Activated naive CD4-positive, alpha-beta T cell (primary cell): ENCODE measurements at places on chromosomes 2 and 18.

GRCh38 chr2:218219934-218220333, 2.9 kb downstream of the ARPC2 start:
- no peak for DNase-seq

DNA sequence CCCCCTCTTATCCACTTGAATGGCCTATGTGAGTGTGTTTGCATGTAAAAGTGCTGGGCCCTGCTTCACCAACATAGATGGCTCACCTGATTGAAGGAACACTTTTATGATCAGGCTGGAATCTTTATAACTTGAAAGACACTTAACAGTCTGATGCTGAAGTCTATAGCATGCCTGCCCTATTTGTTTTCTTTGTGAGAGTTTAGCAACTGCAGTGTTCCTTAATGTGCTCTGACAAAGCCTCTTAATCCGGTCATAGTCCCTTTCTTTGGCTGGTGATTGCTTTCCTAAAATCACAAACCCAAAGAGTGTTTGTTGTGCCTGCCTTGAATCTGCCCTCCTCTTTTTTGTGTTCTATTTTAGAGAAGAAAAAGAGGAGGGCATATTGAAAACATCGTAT, 1382.8 kb upstream of the CELF4 start:
- DNase-seq = no peak

DNA sequence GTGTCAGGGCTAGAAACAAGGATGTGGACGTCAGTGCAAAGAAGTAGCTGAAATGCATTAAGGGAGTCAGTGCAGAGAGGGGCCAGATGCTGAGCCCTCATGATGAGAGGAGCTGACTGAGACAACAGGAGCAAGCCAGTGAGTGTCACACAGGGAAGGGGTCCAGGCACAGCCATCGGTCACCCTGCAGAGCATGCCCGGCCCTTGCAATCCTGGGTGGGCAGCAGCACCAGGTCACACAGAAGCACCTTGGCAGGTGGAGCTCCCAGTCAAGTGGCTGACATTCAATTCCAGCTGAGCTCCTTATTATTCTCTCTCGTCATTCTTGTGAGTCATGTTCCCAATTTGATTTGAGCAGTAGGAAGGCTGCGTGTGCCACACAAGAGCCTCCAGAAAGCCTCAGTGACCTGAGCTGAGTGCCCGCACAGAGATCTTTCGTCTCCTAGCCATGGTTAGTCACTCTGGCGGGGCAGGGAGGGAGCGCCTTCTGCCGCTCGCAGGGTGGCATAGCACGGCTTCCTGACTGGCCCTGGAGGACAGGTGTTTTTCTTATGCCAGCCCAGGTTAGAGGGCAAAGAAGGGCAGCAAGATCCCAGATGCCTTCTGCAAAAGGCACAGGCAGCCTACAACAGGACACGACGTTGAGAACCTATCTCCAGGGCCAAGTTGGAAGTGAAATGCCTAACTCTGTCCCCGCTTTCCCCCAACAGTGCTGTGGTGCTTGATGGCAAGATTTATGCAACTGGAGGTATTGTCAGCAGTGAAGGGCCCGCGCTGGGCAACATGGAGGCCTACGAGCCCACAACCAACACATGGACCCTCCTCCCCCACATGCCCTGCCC, 220.9 kb downstream of the ATAD2B start:
- DNase-seq = no peak

DNA sequence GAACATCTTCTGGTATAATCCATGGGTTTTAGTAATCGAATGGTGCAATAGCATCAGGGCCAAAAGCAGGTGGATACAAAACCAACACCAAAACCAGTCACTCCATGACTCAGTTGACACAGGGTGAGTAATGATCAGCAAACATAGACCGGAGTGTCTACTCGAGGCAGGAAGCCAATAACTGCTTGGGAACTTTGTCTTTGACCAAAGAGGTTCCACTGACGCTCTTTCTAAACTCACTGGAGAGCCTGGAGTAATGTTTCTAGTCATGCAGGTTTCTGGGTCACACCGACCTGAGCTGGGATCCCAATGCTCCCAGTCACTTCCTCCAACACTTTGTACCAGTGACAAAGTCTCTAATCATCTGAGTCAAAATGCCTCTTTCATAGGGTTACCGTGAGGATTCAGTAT, 30.9 kb downstream of the MREG start:
- DNase-seq = no peak

DNA sequence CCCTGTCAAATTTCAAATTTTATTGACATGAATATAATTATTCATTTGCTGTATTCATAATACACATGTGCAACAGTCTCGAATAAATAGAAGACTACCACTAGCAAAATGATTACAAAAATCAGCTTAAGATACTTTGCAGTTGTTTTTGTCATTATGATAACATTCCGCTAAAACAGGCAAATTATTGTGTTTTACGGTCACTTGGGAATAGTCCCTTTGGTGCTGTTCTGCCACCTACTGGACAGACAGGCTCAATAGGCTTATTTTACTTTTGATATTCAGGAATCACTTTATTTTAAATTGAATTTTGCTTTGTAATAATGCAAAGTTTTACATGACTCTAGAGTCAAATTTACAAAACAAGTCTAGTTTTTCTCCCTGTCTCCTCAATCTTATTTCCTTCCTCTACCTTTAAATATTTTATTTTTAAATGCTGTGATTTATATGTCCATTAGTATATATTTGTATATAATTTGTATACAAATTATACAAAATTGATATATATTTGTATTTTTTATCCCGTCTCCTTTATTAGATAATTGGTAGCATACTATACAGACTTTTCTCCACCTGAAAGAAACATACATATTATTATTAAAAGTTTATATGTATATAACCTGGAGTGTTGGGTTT, 456.3 kb downstream of the DLGAP1 start:
- no peak for DNase-seq

DNA sequence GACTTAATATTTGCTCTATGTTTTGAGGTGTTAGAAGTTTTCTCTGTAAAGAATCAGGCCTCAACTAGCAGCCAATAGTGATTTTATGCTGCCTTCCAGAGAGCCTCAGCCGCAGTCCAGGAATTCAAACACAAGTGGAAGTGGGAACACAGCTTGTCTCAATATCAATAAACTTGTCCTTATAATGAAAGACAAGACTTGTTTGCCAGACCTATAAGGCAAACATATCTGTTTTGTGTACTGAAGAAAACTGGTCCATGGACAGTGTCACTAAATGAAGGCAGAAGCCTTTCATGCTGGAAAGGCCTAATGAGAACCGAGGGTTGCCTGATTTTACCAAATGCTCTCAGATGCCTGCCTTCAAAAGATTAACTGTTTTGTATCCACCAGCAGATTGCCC, 182.2 kb downstream of the EPHA4 start:
- DNase-seq = no peak

- DNase-seq = peak; percentile 27
These were observed 29.8 kb upstream of the TAF1B start for GRCh38 chr2:9813312-9814128.

- no peak for DNase-seq
These were observed 137.8 kb downstream of the LNPK start for GRCh38 chr2:175864137-175864850.

DNA sequence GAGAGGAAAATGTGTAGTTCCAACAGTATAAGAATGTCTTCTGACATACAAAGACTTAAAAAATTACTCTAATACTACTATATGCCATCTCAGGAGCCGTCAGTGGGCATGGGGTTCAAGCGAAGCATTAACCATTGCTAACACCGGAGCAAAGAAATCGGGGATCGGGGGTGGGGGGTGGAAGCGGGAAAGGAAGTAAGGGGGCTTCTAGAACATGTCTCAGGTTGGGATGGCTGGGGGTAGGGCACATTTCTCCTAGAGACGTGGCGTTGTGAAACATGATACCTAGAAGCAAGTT, 702 bp downstream of the LMAN1 start:
- no peak for DNase-seq

GRCh38 chr2:172256886-172257285, 154.2 kb upstream of the DLX2 start:
- DNase-seq = no peak

GRCh38 chr2:53435610-53436009, 332.0 kb upstream of the CHAC2 start:
- no peak for DNase-seq

DNA sequence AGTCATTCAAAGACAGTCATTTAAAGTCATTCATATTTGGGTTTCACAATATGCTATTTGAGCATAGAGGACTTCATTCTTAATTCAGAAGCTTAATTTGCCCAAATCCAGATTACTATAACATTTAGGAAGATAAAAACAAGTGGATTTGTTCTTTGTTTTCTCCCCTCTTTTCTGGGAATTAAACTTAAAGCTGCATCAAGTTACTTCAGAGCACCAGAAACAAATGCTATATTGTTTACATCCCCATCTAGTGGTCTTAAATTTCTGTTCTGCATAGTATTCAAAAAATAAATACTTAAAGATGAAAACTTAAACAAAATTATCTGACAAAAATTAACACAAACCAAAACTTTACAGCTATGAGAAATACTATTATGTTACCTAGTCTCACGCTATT, 34.7 kb upstream of the MARCHF7 start:
- no peak for DNase-seq

GRCh38 chr2:206198677-206199076, 39.0 kb downstream of the EEF1B2 start:
- no peak for DNase-seq

DNA sequence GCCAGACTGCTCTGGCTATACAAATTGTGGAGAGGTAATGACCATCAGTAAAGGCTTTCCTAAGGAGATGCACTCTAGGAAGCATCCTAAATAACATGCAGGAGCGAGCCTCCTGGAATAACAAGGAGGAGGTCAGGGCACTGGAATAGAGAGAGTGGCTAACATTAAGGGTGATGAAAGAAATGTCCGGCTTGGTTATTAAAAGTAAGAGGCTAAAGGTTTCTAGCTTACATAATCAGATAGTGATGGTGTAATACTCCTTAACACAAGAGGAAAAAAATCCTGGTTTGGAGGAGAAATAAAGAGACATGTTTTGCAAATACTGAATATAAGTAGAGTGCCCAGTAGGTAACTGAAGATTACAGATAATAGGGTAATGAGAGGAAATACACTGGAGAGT, 365.7 kb downstream of the ZEB2 start:
- DNase-seq = no peak

DNA sequence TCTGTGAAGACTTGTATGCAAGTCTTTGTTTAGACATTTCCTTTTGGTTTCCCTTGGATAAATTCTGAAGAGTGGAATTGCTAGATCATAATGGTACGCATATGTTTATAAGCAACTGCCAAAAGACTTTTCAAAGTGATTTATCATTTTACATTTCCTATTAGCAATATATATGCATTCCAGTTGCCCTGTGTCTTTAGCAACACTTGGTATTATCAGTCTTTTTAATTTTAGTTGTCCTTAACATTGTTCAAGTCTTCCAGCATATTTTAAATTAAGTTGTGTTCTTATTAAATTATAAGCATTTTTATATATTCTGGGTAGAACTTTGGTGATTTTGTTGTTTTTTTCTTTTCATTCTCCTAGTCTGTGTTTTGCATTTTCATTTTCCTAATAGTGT, 81.8 kb downstream of the EML6 start:
- no peak for DNase-seq

DNA sequence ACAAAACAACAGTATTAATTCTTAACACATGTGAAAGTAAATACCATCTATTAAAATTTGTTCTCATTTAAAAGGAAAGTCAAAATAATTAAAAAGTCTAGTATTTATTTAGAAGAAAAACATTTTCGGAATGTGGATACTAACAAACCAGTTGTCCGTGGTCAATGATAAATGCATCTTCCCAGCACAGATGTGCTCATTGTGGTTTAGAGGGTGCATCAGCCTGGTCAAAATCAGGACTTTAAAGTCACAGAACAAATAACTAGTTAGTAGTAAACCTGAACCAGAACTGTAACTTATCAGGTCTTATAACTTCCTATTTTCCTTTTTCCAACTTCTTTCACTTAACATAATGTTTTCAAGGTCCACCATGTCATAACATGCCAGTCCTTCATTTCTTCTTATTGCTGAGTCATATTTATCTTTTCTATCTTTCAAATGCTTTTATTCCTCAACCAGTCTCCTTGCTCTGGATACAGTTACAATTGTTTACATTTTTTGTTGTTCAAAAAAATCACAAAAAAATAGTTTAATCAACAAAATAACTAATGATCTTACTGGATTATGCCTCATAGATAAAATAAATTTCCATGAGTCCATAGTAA, 55.8 kb downstream of the ID2 start:
- DNase-seq = no peak

GRCh38 chr2:240873805-240874714, 5.4 kb downstream of the AGXT start:
- no peak for DNase-seq

- no peak for DNase-seq
These were observed 12.9 kb upstream of the TXNDC2 start for GRCh38 chr18:9872823-9873222.

GRCh38 chr2:31319406-31320175, 85.6 kb downstream of the EHD3 start:
- no peak for DNase-seq

DNA sequence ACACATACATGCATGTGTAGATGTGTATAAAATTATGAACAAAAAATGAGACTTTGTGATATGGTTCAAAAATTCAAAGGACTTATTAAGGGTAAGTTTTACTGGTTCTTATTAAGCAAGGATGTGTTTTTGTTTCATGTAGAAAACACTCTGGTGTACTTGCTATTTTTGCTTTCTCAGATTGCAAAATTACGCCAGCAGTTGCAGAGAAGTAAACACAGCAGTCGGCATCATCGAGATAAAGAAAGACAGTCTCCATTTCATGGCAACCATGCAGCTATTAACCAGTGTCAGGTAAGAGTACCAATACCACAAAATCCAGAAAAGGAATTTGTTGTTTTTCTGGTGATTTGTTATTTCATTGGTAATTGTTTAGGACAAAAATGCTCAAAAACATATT, 91.3 kb downstream of the FAM117B start:
- no peak for DNase-seq

GRCh38 chr18:11849279-11849678, 1.9 kb upstream of the CHMP1B start:
- no peak for DNase-seq

GRCh38 chr2:42769583-42770287, 5.8 kb upstream of the OXER1 start:
- DNase-seq = no peak

DNA sequence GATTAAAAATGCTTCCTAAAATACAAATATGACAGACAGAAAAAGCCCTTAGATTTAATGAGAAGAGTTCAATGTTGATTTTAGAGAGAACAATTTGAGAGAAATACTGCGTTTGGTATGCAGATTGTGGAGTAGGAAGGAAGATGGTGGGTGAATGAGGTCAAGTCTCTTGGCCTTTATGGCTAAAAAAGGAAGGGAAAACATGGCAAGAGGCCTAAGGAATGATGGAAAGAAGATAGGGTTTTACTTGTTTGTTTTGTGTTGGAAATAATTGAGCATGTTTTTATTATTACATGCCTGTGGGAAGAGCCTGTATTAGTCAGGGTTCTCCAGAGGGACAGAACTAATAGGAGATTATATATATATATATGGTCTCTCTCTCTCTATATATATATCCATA, 318.1 kb downstream of the TRIB2 start:
- no peak for DNase-seq

- DNase-seq = no peak
These were observed 14.0 kb upstream of the HNMT start for GRCh38 chr2:137950238-137950637.
